ENCODE measurements at places on chromosomes 1 and 21.

DNA sequence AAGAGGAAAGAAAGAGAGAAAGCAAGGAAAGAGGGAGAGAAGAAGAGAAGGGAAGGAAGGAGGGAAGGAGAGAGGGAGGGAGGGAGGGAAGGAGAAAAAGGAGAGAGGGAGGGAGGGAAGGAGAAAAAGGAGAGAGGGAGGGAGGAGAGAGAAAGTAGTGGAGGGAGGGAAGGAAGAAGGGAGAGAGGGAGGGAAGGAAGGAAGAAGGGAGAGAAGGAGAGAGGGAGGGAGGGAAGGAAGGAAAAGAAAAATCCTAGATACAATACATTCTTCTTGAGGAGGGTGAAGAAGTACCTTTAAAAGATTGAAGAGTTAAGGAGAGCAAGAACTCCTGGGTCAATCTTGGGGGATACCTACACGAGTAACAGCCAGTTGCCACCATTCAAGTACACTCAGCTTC lies 29.2 kb downstream of the MCOLN2 start:
- no peak for DNase-seq

DNA sequence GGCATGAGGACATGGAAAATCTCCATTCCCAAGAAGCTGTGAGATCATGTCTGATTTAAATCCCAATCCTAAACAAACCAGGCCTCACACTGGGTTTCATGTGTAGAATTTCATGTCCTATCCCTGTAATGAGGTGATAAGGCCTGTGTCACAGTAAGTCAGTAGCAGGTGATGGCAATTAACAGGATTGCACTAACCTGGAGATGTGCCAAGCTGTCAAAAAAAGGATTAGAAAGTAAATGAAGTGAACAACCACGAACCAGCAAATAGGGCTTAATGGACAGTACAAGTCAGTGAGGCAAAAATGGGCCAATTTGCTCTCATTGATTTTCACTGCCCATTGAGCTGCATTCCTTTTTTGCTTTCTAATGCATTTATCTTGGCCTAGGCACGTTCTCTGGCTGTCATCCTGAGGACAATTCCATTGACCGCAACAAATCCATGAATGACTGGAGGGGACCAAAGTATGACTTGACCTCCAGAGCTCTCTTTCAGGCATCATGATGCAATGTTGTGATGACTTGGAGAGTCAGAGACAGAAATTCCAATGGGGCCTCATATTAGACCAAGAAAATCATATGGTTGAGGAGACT lies 673.6 kb upstream of the ADGRL2 start:
- DNase-seq = no peak

DNA sequence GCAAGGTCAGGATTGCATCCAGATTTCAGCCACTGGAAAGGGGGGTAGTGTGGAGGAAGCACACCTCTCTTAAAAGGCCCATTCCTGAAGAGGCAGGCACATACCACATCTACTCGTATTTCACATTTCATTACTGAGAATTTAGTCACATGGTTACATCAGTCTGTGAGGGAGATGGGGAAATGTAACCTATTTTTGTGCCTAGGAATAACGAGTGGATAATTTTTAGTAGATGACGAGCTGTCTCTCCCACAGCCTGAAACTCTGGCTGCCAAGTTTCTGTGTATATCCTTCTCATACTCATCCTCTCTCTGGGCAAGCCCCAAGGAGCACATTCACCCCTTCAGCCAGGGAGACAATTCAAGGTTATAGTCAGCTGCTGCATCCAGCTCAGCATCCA lies 10.3 kb upstream of the C21orf91 start:
- no peak for DNase-seq

DNA sequence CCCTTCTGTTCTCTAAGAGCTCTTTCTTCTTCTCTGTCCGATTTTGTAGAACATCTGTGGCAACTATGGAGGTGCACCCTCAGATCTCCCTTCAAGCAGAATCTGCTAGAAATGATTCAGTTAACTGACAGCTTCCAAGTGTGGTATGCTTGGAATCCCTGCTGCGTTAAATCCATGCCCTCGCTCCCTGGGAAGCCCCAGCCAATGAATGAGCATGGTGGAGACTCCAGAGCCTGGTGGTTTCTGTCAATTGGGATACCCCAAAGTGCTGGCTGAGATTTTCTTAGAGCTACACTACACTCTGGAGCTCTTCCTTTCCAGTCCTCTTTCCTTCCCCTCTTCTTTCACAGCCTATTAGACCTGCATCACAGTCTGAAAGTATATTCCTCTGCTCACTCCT lies 116.3 kb upstream of the C1orf21 start:
- DNase-seq = no peak

DNA sequence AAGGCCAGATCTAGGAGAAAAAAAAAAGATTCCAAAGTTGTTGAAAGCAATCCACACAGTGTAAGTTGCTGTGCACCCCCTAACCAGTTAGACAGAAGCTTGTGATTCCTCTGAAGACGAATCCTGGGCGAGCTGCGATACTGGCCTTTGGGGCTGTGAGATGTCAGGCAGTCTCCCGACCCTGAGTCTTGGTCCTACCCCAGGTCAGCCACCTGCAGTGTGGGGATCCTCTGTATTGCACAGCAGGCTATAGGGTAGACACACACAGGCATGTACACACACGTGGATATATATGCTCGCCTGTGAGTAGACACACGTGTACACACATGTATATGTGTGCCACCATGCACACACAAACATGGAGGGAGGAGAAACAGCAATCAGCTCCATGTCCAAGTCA lies 12.9 kb downstream of the ACTRT2 start:
- DNase-seq = no peak

DNA sequence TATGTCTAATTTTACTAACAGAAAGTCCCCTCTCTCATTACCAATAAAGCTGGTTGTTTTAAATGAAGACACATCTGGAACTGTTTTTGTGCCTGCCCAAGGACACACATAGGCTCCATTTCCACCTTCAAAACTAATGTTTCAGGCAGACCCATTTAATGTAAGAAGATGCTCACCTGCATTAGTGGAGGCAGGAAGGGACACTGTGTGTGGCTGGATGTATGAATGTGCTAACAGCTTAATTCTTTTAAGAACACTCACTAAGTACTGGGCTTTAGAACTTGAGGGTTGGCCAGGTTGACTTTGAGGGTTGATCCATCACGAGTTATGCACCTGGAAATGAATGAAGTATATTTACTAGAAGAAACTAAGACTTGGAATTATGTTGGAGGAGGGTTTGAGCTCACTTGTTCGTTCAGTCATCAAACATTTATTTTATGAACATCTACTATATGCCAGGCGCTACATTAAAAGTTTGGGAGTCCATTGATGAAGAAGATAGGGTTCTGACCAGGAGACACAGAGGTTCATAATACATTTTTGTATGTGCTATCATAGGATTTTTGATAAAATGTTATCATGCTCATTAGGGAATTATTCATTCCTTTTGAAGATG lies 5.4 kb downstream of the JUN start:
- no peak for DNase-seq

DNA sequence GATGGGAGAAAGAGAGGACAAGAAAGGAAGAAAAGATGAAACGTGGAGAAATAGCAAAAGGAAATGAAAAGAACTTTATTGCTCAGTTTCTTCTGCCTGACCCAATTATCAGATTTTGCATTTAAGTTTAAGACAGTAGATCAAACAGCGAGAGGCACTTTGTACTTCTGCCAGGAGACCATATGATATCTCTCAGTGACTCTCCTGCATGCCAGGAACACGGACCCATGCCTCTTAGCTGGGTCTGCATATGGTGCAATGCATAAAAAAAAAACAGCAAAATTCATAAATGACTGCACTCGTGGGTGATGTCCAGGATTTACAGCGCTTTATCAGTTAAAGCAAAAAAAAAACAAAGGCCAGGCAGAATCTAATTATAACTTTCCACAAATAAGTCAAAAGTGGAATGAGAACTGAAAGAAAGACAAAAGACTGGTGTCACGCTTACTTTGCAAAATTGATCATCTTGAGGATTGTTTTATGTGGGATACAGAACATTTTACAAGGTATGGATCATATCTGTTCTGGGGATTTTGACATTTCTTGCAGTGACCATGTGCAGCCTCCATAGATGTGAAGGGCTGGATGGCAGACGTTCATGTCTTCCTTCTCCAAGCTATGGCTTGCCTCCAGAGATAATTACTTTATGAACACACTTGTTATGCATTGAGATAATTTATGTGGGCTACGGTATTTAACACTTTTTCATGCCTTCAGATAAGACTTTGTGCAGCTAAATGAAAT lies 79.5 kb downstream of the RUNX1 start:
- DNase-seq = no peak

DNA sequence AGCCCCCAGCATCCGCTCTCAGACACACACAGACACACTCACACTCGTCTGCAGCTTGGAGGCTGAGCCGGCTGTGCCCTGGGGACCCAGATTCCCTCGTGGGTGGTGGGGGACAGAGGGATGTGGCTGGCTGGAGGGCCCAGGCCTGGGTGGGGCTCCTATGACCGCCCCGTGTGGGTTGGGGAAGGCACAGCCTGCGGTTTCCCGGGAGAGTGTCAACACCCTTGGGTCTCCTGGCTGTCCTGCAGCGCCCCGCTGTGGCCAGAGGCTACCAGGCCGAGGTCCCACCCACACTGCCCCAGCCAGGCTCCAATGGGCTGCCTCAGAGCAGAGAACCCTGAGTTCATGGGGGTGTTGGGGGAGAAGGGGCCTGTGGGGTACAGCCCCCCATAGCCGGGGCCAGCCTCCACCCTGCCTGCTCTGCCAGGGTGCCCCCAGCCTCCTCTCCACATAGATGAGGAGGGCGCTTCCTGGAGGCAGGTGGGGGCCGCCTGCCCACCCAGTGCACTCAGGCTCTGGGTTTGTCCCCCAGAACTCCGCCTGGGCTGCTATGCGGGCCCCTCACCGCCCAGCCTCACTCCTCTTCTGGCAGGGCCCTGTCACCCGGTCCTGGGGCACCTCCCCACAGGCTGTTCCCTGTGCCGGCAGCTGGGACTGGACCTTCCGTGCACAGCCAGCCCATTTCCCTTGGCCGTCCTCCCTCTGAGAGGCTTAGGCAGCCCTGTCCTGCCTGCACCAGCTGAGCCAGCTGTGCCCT lies at the start of gene TTC34:
TSS of gene TTC34 (minus strand) at position 159 of the 757 bp plus-strand sequence. CDS start 866 bp downstream, outside the sequence.
- no peak for DNase-seq

GRCh38 chr1:58620259-58620658 lies 43.2 kb upstream of the TACSTD2 start:
- no peak for DNase-seq

DNA sequence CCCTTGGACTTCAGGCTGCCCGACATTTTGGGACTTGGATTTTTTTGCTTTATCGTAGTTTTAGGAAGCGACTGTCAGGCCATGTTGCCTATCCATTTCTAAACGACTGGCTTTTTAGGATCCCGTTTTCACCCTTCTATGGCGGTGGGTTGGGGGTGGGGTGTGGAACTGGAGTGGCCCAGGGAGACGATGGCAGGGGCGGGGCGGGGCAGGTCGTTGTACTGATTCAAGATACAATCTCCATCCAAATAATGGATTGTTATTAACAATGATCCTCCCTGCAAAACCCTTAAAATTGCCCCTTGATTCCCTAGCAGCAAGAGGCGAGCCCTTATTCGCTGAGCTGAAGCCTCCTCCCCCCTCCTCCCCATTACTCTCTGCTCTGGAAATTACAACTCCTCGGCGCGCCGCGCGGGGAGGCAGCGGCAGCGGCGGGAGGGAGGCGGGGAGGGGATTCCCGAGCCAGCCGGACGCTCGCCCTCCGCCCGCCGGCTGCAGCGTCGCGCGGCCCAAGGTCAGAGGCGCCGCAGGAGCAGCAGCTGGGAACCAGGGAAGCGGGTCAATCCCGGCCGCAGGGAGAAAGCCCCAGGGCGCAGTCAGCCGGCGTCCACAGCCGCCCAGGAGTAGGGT lies at the start of gene TRIM67:
TSS of gene TRIM67 (plus strand) at position 392 of the 630 bp plus-strand sequence. CDS start 912 bp downstream, outside the sequence.
- DNase-seq = no peak

Data from Caki2 (cell line).